Nephron progenitor cell (in vitro differentiated cells): ENCODE measurements at places on chromosomes 5 and 9.

DNA sequence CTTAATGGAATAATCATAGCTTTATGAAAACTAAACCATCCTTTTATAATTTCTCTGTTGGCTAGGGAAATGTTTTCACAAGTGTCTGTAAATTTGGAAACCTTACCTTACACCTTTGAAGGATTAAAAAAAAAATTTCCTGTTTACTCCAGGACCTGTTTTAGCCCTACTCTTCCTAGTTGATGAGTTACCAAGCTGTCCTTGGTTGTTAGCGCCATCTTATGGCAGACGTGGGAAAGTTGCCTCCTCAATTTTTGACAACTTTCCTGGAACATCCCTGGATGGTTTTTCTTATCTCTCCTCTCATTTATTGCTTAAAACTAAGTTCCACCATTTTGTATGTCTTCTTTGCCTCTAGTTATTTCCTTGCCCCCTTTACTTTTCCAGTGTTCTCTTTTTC, 25.7 kb downstream of the ZSWIM6 start:
- DNase-seq: no peak

DNA sequence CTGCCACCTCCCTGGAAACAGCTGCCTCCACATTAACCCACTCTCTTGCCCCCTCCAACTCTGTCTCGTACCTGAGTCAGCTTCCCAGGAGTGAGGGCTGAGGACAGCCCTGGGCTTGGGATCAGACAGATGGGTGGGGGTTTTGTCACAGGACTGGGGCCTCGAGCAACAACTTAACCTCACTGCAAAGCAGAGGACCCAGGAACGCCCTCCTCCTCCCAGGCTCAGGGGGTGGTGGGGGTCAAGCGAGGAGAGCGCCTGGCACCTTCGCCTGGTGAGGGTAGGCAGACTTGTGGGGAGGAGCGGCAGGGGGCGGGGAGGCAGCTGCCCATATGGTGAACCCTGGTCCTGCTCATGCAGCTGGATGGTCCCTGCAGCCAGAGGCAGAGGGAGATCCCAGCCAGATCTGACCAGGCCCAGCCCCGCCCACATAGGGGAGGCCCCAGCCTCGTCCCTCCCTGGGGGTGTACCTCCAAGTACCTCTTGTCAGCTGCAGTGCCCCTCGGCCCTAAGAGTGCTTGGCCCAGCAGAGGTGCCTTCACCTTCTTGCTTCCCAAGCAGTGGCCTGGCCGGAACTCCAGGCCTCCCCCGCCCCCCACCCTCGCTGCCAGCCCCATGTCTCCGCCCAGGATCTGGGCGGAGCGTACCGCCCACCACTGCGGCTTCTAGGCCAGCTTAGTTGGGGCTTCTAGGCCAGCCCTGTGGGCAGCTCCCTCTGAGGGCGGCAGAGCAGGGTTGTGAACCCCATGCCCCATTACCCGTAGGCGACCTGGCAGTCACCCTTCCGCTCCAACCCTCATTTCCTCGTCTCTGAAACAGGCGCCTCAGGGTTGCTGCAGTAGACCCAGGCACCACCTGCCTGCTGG, at the start of gene SARDH:
Gene SARDH, minus strand, starts transcription at position 579 of the 866 bp plus-strand sequence. CDS start 4,179 bp downstream, outside the sequence.
- DNase-seq: peak; percentile 80

DNA sequence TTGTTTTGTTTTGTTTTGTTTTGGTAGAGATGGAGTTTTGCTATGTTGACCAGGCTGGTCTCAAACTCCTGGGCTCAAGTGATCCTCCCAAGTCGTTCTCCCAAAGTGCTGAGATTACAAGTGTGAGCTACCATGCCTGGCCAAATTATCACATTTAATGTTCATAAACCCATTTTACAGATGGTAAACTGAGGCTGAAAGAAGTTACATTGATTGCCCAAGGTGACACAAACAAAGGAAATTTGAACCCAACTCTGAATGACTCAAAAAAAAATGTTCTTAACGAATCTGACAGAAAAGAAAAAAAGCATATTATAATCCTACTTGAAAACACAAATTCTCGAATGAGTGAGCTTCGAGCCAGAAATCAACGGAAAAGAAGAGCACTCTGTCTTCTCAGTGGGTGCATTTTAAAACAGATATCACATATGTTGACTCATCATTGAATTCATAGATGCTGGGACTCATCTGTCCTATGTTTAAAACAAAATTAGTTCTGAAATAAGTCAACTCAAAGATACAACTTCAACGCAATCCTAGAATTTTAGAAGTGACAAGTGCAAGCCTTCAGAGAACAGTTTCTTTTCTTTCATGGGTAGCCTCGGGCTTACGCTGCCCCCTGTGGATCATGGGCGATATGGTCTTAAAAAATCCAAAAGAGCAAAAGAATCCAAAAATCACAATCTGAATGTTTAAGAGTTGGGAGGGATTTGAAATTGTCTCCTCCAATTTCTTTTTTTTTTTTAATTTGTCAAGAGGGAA, 28.4 kb downstream of the TIMD4 start:
- DNase-seq: peak; percentile 30

DNA sequence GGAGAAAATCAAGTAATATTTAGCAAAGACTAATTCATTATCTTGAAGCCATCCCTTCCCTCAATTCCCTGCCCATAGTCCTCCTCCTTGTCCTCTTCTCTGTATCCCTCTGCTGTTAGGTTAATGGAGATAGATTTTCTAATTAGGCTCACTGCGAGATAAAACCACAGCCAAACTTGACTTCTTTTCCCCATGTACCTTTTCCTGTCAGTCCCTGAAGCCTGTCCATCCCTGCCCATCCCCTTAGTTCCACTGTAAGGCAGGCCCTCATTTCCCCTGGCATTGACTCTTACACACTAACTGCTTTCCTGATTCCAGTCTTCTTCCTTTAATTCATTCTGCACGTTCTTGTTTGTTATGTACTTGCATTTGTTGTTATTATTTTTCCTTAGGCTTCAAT, 1.2 kb downstream of the TLR4 start:
- DNase-seq: no peak

GRCh38 chr5:132007399-132008162, 3.9 kb downstream of the ACSL6 start:
- peak; percentile 83 for DNase-seq

DNA sequence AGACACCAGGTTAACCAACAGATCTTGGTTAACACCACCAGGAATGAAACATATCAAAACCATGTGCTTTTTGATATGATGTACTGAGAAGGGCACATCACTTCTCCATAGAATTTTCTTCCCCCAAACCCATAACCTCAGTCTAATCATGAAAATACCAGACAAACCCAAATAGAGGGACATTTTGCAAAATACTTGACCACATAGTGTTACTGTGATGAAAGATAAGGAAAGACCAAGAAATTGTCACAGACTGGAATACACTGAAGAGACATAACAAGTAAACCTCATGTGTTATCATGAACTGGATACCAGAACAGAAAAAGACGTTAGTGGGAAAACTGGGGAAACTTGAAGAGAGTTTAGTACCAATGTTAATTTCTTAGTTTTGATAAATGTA, 74.9 kb upstream of the VCAN start:
- no peak for DNase-seq

GRCh38 chr5:170821257-170821800, 37.8 kb downstream of the GABRP start:
- DNase-seq: no peak

DNA sequence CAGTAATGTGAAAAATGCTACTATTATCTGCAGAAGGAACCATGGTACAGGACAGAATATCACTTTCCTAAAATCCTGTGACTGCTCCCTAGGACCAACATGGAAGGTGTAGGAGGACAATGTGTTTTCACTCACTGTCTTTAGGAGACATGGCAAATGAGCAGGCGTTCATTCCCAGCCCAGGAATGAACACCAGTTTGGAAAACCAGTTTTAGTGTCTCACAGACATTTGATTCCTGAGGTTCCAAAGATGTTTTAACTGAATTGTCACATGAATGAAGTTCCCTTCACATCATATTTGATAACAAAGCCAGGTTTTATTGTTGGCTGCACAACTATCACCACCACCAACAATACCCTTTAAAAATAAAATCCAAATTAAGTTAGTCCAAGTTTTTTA, 178.2 kb downstream of the ENC1 start:
- no peak for DNase-seq

DNA sequence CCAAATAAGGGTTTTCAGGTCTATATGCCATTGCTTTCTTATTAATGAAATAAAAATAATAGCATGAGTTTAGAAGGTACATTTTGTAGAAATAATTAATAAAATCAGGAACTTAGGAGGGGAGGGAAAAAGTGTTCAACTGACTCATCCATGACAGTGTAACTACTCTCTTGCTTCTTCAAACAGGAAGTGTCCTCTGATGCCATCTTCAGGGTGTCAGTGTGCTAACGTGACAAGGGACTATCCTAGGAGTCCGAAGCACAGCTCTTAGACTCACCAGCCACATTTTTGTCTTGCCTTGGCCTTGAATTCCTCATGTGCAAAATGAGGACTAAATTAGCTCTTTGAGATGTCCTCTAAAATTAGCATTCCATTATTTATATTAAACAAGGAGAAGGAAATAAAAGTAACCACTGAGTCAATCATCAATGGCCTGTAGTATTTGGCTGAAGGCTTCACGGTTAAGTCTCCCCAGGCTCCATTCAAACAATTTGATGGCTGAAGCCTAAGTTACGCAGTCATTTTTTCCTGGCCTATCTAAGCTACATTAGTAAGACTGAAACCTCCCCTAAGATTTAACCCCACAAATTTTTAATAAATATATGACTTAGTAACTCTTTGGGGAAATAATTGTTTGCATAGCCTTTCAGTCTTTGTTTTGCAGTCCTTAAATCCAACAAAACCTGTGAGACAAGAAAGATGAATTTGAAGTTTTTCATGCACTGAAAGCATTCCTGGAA, 151.1 kb downstream of the ARL15 start:
- DNase-seq: no peak

- DNase-seq: no peak
Measured at GRCh38 chr5:170049713-170050112, 56.0 kb upstream of the FOXI1 start.

GRCh38 chr5:9046756-9047481, 499.0 kb downstream of the SEMA5A start:
- no peak for DNase-seq

DNA sequence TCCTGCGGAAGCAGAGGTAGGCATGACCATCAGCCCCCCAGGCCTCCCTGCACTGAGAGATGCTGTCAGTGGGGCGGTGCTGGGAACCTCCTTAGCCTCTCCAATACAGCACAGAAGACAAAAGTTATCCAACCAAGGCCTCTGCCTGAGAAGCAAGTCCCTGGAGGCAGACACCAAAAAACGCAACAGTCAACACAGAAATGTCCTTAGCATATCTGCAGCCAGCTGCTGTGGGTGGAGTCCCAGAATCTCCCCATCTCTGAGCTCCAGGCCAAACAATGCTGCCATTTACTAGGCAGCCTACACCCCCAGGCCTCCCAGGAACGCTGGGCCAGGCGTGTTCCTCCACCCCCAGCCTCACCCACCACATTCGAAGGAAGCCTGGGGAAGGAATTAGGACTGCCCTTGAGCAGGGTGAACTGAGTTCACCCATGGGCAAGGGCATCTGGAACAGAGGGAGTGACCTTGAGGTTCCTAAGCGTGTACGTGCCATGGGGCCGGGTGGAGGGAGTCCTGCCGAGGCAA, 43.7 kb downstream of the STK10 start:
- DNase-seq: no peak

- DNase-seq: no peak
Measured at GRCh38 chr9:34046784-34047379, 1.8 kb downstream of the UBAP2 start.

DNA sequence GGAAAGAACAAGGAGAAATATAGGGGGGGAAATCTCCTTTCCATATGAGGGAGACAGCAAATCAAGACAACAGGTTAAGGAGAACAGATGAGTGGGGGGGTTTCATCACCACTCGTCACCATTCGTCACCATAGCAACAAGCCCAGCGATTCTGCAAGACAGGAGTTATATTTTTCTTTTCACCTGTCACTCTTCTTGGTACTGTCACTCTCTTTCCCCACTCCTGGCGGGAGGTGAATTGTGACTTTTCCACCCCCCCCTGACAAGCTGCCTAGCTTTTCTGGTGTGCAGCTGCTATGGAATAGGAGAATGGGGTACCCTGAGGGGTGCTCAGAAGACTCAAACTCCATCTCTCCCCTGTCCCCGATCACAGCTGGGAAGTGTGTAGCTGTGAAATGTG, 239.9 kb downstream of the FAM114A2 start:
- no peak for DNase-seq

DNA sequence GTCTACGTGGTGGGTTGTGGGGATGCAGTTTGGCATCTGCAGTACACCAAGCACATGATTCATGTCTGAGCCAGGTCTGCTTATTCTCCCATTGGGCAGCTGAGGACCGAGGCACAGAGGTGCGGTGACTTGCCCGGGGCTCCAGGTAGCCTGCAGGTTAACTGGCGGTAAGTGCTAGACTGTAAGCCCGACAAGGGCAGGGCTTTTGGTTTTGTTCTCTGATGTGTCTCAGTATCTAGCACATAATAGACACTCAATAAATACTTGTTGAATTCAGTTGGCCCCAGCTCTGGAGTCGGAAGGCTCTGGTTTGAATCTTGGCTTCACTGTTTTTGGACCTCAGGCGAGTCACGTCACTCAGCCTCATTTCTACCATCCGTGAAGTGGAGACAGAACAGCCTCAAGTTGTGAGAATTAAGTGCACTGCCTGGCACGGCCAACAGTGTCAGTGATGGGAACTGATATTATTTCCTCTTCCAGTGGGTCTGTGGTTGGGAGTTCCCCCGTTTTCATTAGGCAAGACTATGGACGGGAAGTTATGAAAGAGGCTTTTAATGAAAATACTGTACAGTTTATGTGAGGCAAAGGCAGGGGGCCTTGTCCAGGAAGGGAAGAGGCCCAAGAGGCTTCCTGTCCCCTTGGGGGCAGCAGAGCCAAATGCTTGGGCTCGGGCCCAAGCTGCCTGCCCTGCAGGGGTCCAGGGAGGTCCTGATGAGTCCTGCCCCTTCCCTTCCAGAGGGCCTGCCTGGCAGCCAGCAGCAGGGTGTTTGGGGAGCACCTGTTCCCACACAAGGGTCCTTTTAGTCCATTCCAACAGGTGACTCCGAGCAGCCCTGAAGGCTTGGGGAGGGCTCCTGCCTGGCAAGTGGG, 3.3 kb downstream of the PRELID1 start:
- no peak for DNase-seq

DNA sequence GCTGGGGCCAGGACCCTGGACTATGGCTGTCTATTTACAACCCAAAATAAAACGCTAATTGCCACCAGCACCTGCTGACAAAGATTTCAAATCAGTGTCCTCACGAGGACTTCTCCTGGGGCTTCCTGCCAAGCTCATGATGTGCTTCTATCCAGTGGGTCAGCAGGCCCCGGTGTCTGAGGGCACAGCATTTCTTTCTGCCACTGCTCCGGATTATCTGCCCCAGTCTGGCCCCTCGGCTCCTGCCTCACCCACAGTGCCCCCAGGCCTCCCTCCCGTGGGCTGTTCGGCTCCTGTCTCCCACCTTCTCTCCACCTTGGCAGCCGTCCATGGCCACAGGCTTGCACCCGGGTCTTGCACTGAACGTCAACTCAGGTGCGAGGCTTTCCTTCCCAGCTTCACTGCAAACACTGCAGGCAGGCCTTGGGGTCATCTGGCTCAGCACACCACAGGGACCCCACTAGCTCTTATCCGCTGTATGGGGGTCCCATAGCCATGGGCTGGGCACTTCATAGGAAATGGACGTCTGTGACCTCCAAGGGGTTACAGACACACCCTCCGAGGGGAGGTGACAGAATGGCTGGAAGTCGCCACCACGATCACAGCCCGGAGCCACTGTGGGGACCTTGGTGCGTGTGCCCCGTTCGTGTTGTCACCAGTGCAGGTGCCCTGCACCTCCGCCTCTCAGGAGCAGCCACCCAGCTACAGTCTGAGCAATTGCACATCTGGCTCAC, 43.8 kb upstream of the FCN1 start:
- no peak for DNase-seq

- DNase-seq: peak; percentile 55
Measured at GRCh38 chr5:140041492-140042392, 1.4 kb downstream of the NRG2 start.
